ENCODE measurements at places on chromosomes 7 and 10.

DNA sequence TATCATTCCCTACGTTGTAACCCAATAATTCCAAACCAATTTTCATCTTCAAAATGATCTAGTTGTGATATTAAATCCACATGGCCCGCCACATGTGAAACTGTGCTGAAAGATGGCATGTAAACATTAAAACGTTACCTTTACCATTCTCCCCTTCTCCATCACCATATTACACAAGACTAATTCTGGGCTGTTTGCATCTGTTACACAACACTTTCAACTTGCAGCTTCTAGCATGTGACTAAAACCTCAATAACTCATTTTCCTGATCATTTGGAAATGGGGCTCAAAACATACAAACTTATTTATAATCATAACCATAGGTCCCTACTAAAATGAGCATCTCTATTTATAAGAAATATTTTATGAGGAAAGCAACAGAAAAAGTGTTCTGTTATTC lies 4.7 kb downstream of the MTERF1 start:
- DNase-seq = no peak

DNA sequence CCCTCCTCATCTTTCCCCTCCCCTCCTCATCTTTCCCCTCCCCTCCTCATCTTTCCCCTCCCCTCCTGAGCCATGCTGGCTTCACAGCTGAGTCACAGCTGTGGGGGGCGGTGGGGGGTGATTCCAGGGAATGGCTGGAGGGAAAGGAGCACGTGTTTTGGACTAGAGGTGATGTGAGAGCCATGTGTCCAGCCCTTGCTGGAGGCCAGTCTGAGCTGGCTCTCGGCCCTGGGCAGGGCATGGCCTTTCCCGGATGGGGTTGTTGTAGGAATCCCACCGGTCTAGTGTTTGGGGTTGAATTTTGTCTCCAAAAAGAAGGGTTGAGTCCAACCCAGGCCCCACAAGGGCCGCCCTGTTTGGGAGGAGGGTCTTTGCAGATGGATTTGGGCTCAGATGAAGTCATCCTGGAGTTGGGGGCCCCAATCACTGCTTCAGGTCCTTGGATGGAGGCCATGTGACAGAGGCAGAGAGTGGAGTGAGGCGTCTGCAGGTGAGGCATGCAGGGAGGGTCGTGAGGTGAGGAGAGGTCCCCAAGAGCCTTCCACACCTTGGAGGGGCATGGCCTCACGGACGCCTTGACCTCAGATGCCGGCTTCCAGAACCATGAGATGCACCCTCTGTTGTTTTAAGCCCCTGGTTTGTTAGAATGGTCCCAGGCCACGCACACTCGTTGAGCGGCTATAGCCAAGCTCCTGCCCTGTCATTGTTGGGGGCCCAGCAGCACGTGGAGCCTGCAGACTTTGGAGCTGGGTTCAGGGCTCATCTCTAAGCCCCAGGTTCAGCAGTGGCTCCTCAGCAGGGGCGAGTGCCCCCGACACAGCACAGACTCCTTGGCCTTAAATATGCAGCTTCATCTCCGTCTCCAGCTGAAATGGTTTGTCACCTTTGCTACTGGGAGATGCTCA lies 101.6 kb downstream of the DNAJB6 start:
- no peak for DNase-seq

GRCh38 chr7:116911801-116912200 lies 41.5 kb upstream of the ST7 start:
- no peak for DNase-seq

GRCh38 chr7:88127637-88128290 lies 92.1 kb downstream of the SRI start:
- DNase-seq = no peak

- no peak for DNase-seq
Measured at GRCh38 chr10:90958781-90959180, 37.9 kb upstream of the ANKRD1 start.

DNA sequence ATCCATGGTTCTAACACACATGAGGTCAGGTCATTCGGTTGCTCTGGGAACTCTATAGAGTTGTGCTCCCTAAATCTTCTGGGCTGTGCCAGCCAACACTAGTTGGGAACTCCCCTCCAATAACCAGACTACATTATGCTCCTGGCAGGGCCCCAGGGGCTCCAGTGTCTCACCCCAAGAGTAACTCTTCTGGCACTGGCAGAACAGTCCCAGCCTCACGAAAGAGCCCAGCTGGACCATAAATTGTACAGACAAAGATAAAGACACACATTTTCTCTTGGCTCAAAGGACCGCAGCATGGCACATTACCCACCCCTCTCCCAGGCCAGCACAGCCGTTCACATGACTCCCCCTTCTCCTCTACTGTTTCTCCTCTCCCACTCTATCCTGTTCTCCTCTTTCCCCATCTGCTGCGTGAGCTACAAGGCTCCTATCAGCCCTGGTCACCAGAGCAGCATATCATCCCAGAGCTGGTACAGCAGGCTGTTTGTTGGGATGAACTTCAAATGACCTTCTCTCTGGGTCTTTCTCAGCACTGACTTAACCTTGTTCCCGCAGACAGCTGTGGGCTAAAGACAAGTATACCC lies 230.6 kb downstream of the PLXNA4 start:
- no peak for DNase-seq

DNA sequence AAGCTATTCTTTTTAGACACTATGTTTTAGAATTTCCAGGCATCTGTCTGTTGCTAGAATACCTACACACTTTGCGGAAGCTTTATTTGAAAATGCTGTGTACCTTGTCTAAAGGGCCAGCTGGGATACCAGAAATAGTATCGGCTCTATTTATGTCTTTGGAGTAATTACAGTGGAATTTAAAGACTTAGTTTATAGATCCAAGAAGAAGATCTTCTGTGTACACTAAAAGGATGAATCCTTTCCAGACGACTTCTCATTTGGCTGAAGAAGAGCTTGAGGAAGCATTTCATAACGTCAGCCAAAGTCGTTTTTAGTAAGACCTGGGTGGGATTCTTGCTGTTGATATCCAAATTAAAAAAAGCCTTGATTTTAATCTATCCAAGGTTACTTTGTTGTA lies 365.9 kb downstream of the INHBA start:
- DNase-seq = no peak

DNA sequence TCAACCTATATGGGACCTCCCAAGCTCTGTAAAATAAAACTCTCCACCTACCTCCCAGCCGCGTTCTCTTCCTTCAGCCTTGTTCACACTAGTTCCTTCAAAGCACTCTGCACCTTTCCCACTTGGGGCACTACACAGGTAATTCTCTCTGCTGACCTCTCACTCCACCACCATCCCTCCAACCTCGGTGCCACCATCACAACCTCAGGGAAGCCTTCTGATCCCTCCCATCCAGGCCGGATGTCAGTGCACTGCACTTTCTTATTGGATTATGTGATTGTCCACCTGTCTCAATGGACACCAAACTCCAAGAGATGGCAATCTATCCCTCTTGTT lies 7.0 kb downstream of the LARP4B start:
- DNase-seq = no peak

GRCh38 chr10:63115732-63116383 lies 17.3 kb upstream of the NRBF2 start:
- DNase-seq = no peak

DNA sequence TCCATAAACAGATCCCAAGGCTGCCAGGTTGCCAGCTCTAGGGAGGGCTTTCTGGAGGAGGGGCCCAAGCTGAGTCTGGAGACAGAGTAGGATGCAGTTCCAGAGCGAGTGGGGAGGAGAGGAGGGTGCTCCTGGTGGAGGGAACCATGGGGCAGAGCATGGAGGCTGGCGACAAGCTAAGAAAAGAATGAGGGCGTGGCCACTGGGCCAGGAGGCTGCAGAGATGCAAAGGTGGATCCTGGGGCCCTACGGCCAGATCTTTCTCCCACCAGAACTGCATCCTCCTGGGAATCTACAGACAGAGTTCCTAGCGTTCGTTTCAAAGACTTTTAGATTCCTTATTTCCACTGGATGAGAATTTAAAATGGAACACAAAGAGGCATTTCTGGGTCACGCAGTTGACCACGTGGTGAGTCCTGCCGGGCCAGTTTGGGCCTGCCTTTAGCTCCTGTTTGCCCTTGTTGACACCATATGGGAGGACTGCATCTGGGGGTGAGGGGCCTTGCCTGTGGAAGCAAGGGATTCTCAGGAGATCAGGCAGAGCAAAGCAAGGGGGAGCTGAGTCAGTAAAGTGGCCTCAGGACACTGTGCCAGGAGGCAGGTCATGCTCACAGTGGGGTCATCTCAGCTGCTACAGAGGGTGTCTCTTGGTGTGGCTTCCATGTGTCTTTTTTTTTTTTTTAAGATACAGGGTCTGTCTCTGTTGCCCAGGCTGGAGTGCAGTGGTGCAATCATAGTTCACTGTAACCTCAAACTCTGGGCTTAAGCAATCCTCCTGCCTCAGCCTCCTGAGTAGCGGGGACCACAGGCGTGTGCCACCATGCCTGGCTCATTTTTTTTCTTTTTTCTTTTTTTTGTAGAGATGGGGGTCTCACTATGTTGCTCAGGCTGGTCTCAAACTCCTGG lies 137.8 kb downstream of the SH3PXD2A start:
- no peak for DNase-seq

GRCh38 chr7:132653366-132653930 lies 77.2 kb upstream of the PLXNA4 start:
- DNase-seq = no peak

GRCh38 chr7:151017953-151018420 lies 6.3 kb downstream of the ATG9B start:
- peak; percentile 81 for DNase-seq

- no peak for DNase-seq
Measured at GRCh38 chr7:139990571-139991268, 72.0 kb downstream of the PARP12 start.

DNA sequence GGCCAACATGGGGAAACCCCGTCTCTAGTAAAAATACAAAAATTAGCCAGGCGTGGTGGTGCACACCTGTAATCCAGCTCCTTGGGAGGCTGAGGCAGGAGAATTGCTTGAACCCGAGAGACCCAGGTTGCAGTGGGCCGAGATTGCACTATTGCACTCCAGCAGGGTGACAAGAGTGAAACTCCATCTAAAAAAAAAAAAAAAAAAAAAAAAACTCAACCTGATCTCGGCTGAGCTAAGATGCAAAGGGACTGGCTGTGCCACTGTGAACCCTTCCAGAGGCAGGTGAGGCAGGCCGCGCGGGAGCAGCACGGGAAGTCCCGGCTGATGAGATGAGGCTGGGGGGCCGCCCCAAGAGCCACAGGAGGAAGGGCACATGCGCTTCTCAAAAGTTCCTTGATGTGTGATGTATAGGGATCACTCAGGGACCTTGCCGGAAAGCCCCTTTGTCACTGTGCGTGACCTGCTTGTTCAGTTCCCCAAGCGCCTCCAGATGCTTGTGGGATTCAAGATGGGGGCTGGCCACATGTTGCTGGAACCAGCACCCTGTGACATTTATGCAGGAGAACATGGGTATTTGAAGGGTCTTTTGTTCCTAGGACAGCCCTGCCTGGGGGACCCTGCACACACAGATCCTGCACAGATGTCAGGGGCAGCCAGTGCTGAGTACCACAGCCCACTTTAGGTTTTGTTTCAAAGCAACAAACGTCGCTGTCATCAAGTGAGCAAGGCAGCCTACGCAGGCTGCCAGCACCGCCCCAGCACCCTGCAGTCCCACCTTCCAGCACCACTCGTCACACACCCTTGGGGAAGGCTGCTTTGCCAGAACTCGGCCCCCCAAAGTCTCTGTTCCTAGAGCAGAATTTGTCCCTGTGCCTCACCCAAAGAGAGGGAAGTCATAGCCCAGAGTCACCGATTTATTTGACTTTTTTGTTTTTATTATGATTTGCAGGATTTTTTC lies 74.8 kb upstream of the SH2B2 start:
- DNase-seq = no peak

- no peak for DNase-seq
Measured at GRCh38 chr7:108328174-108328651, 128.0 kb downstream of the NRCAM start.

- no peak for DNase-seq
Measured at GRCh38 chr10:5564537-5565204, 39.9 kb downstream of the CALML3 start.

DNA sequence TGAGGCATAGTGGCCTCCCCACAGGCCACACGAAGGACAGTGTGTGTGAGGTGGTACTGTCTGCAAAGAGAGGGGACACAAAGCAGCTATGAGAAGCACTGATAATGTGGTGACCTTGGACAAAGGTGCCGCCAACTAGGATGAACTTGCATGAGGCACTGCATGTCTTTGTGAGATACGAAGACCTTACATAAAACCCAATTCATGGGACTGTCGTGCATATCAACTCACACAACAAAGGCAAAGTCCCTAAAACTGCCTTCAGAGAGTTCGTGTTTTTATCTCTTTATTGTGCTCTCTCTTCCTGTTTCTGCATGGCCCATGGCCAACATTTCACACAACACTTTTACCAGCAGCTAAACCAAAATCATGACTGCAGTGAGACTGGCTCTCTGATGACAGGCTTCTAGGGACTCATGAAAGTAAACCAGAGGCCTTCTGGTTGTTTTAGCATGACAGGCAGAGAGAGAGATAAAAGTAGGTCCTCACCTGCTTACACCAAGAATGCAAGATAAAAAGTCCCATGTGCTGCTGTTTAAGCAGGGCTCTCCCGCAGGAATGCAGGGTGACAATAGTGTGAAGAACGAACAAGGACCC lies 347.8 kb downstream of the ELMO1 start:
- no peak for DNase-seq

- no peak for DNase-seq
Measured at GRCh38 chr7:1231214-1232102, 1.2 kb upstream of the UNCX start.

DNA sequence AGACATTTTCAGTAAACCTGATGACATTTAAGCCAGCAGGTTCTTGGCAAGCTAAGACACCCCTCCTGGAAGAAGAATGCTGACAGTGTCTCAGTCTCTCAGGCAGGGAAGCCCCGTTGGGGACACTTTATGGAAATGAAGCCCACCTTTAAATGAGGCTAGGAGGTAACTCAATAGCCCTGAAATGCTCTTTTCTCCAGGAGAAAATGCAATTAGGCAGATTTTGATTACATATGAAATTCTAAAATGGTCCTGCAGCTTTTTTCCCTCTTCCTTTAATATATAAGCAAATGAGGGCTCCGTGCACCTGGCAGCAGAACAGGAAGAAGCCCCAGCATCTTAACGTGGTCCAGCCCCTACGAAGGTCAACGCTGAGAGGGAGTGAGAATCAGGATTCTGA lies 65.8 kb upstream of the CHST15 start:
- DNase-seq = no peak

DNA sequence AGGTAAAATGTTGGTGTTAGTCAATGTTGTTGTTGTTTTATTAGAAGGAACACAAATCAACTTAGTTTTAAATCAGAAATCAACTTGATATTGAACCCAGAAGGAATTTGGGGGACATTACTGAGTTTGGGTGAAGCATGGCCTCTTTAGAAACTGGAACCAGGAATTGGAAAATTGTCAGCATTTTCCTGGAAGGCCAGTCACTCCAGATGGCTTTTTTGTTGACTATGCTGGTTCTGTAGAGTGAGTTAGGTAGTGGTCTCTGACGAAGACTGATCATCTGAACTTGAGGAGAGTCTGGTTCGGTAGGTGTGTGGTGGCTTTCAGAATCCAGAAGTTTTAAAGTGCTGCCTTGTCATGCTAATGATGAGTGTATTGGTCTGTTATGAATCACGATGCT lies 111.5 kb downstream of the BMPER start:
- no peak for DNase-seq
